NCI-H2081 (cell line): ENCODE measurements at places on chromosomes 4 and X.

DNA sequence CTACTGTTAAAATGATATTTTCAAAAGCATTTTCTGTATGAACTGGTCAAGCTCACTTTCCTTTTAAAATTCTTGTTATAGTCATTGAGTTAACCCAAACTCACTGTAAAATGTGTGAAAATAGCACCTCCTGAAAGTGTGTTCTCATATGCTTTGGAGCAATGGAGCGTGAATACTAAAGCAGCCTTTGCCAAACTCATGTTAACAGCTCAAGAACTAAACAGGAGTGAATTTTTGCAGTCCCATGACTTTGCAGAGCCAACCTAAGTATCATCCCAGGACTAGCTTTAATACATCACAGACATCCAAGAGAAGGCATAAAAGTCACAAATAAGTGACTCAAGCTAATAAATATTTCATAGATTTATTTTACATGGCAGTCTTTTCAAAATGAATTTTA, 2.3 kb downstream of the AMMECR1 start:
- DNase-seq = no peak

DNA sequence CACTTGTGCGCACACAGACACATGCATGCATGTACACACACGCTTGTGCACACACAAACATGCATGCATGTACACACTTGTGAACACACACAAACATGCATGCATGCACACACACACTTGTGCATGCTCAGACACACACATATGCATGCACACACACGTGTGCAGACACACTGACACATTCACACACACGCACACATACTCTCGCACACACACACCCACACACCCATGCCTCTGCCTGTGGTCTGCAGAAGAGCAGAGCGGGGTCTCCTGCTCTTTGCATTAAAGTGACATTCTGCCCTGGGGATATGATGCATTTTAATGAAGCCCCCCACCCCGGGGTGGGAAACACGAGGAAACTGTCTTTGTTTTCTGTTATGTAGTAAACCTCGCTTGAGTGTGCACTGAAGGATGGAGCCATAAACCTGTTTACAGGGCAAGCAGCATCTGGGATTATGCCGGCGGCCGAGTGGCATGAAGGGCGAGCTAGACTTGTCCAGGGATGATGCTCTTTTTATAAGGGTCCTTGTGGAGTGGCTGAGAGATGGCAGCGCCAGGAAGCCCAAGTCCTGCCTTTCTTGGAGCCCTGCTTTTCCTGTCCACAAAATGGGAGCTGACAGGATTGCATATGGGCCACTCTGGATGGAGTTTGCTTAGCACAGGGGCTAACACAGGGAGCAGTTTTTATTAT, 17.8 kb downstream of the PSAPL1 start:
- DNase-seq = no peak

DNA sequence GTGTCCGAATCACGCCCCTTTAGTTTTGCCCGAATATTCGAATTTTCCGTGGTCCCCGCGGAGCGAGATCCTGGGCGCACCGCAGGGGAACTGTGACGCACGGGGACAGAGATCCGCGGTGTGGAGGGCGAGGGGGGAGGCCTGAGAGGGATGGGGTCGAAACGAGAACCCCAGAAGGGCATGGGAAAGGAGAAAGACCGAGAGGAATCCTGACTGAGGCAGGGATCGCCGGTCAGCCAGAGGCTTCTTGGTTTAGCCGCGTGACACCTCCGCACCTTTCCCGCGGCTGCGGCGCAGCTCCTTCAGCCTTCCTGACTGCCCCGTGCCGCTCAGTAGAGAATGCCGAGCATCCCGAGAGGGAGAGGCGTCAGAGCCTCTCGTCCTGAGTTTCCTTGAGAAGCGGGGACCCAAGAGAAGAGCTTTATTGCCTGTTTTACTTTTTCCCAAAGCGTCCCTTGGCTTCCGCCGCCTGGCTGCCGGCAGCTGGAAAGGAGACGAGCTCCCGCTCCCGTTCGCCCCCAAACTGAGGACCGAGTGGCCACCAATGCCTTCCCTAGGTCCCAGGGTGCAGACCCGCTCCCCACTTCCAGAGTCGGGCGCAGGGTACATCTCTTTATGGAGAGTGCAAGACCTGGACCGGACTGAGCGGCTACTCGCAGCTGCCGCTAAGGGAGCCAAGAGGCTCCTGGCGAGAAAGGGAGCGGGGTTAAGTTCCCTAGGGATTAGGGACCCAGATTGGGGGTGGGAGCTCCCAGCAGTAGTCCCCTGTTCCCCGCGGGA, 911 bp upstream of the GPR50 start:
- DNase-seq = no peak

GRCh38 chrX:110403441-110404238, 45.0 kb downstream of the RTL9 start:
- DNase-seq = no peak
